Caki2 (cell line): ENCODE measurements at places on chromosomes 1 and 21.

DNA sequence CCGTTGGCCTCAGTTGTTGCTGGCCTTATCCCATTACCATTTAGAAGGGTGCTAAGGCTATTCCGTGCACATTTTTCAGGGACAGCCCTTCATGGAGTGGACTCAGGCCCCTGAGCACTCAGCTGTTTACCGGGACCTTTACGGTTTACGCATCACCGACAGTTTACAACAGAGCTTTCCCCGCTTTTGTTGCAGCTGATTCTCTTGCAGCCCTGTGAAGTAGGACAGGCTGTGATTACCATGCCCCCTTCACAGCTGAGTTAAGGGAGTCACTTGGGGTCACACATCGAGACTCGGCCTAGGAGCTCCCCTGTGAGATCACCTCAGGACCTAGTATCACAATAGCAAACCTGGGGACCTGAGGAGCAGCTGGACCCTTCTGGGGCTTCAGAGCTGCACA, 41.9 kb downstream of the PTPRF start:
- no peak for DNase-seq

DNA sequence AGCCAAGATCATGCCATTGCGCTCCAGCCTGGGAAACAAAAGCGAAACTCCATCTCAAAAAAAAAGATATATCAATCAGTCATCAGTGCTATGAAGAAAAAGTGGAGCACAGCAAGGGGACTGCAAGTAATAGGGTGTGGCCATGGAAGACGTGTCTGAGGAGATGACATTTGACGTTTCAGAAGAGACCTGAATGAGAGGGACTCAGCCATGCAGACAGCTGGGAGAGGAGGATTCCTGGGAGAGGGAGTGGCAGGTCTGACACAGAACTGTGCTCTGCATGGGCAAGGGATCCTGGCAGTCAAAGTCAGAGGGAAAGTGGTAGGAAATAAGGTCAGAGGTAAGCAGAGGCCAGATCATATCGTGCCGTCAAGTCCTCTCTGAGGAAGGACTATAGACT, 3.3 kb downstream of the LAX1 start:
- no peak for DNase-seq

- DNase-seq: no peak
Observed at GRCh38 chr1:12196641-12197482, 30.1 kb downstream of the TNFRSF1B start.

- DNase-seq: peak; percentile 93
Observed at GRCh38 chr1:212234431-212235395, 50.5 kb upstream of the PPP2R5A start.

GRCh38 chr1:21110163-21110562, 66.5 kb downstream of the EIF4G3 start:
- no peak for DNase-seq

- no peak for DNase-seq
Observed at GRCh38 chr1:180153032-180153431, 1.6 kb upstream of the QSOX1 start.

DNA sequence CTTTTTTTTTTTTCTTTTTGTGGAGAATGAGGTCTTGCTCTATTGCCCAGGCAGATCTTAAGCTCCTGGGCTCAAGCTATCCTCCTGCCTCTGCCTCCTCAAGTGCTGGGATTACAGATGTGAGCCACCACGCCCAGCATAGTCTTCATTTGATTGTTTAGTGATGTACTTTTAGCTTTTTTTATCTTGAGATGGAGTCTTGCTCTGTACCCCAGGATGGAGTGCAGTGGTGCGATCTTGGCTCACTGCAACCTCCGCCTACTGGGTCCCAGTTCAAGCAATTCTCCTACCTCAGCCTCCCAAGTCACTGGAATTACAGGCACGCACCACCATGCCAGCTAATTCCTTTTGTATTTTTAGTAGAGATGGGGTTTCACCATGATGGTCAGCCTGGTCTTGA, 24.0 kb upstream of the LRRC3 start:
- DNase-seq: no peak

DNA sequence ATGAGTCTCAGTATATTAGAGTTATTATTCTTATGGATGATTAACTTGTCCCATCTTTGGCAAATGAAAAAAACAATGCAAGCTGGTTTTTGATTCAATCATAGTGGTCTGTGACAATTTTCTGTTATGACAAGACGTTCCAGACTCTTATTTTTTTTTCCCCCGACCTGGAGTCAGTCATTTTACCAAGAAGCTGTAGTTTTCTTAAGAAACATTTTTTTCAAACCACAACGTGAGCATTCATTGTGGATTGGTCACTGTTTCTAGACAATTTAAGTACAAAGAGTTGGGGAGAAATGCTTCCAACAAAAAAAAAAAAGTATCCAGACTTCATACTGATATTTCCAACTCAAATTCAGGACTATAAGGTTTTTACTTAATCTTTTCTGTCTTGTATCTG, 8.0 kb upstream of the ANGPTL3 start:
- DNase-seq: no peak

- DNase-seq: no peak
Observed at GRCh38 chr1:208540724-208541123, 296.5 kb upstream of the PLXNA2 start.

- DNase-seq: no peak
Observed at GRCh38 chr1:53552981-53553733, 94.0 kb downstream of the DMRTB1 start.

- no peak for DNase-seq
Observed at GRCh38 chr1:76503100-76503499, 364.2 kb upstream of the ST6GALNAC5 start.
